ENCODE measurements at places on chromosomes 12 and 14. TPM values are rescaled to one million over a fixed set of nuclear protein-coding genes. Genes with fewer than 3 reads are reported as not detected.

DEPDC4 gene
- 0.39 TPM for total RNA-seq

HOXC5 gene
- total RNA-seq, result not detected

AHSA1 gene
- 193 TPM for total RNA-seq

C1S gene
- 0.27 TPM for total RNA-seq

EGLN3 gene
- total RNA-seq, result 0.30 TPM

METTL25 gene
- total RNA-seq, result 6.9 TPM

CCND2 gene
- 57.6 TPM for total RNA-seq

TOMM20L gene
- total RNA-seq, result not detected

KIF5A gene
- total RNA-seq, result not detected

SMIM41 gene
- total RNA-seq, result not detected

TEX52 gene
- total RNA-seq, result not detected

RFX4 gene
- total RNA-seq, result not detected

C14orf132 gene
- total RNA-seq, result 2.2 TPM

CD163 gene
- total RNA-seq, result not detected

CFL2 gene
- 73.4 TPM for total RNA-seq

PTGR2 gene
- total RNA-seq, result 3.2 TPM

RNASE7 gene
- not detected for total RNA-seq

LTBP2 gene
- total RNA-seq, result 138 TPM
